A549 treated with Mapracorat at 1 μM for 4 hours (cell line): ENCODE measurements at places on chromosomes 5 and 9. TPM values are rescaled to one million over a fixed set of nuclear protein-coding genes. Genes with fewer than 3 reads are reported as not detected.

The PCSK1 gene
- total RNA-seq: 0.14 to 0.29 TPM (median 0.22 TPM) in 5 replicates

The AGXT2 gene
- total RNA-seq: not detected in 5 replicates

The BAAT gene
- total RNA-seq: 0.23 to 0.45 TPM (median 0.35 TPM) in 5 replicates

The TMEM174 gene
- total RNA-seq: not detected in 5 replicates

The OMD gene
- total RNA-seq: not detected in 5 replicates

The CDH18 gene
- total RNA-seq: not detected in 5 replicates

The DBH gene
- total RNA-seq: not detected in 5 replicates

The MTMR12 gene
- 14.3 to 19.3 TPM (median 18.5 TPM) in 5 replicates for total RNA-seq

The OTP gene
- total RNA-seq: 0.05 to 0.13 TPM (median 0.08 TPM) in 5 replicates

The EGFLAM gene
- 0.12 to 0.26 TPM (median 0.22 TPM) in 4 of 5 replicates, not detected in the other for total RNA-seq
